ENCODE measurements at places on chromosomes 7 and 10.

DNA sequence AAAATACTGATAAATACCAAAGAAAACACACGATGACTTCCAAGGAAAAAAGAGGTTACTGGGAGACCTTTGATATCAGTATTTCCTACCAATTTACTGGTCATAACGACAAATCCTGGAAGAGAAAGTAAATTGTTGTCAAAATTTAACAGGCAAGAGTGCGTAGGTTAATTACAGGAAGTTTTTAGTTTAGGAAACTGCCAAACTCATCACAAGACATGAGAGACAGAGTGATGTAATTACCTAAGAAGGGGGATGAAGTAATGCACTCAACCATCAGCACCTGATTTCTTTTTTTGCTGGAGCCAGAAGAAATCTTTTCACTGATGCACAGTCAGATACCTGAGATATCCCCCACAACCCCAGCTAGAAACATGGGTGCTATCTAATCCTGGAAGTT is 16.8 kb downstream of the MACC1 start:
- DNase-seq, result no peak

DNA sequence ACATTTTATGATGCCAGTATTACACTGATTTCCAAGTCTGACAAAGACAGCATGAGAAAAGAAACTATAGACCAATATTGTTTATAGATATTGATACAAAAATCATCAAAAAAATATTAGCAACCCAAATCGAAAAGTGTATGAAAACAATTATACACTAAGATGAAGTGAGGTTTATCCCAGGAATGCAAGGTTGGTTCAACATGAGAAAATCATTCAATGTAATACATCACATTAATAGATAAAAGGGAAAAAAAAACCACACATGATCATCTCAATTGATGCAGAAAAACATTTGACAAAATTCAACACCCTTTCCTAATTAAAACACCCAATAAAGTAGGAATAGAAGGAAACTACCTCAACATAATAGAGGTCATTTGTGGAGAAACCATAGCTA is 153.9 kb downstream of the DNAJC1 start:
- DNase-seq, result no peak

DNA sequence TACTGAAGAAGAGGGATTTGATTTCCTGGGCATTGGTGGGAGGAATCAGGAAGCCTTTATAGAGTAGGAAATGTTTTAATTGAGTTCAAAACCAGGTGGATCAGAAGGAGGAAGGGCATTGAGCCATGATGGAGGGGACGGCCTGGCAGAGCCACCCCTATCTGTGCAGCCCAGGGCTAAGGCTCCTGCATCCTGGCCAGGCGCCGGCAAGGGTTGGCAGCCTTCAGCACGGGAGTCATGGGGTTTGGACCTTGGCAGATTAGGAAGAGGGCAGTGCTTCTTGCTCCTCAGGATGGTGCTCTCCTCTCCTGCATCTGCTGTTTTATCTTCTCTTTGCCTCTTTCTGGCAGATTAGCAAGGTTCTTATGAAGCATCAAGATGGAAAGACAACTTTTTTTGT is 12.5 kb downstream of the ZNF862 start:
- no peak for DNase-seq

DNA sequence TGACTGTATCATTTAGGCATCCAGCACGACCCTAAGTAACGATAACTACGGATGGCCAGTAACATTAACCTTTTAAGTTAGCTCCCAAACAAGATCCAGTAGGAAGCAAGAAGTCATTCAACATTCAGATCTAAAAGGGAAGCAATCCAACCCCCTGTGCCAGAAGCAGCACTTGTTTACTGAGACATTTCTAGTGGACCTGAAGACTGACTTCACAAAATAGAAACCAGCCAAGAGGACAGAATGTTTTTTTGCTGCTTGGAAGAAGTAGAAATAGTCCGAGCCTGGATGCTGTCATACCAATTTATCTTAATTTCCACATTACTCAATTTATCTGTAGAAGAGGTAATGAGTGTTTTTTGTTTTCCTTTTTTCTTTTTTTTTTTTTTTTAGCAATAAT is 88.0 kb upstream of the CTTNBP2 start:
- DNase-seq, result no peak

- DNase-seq, result no peak
Measured at GRCh38 chr7:17589671-17590070, 291.2 kb downstream of the AHR start.

- no peak for DNase-seq
Measured at GRCh38 chr7:90816511-90817142, 220.5 kb downstream of the CDK14 start.

GRCh38 chr10:12724807-12725579 is 276.5 kb downstream of the CCDC3 start:
- no peak for DNase-seq

- DNase-seq, result no peak
Measured at GRCh38 chr10:88113232-88113631, 249.8 kb downstream of the PTEN start.

DNA sequence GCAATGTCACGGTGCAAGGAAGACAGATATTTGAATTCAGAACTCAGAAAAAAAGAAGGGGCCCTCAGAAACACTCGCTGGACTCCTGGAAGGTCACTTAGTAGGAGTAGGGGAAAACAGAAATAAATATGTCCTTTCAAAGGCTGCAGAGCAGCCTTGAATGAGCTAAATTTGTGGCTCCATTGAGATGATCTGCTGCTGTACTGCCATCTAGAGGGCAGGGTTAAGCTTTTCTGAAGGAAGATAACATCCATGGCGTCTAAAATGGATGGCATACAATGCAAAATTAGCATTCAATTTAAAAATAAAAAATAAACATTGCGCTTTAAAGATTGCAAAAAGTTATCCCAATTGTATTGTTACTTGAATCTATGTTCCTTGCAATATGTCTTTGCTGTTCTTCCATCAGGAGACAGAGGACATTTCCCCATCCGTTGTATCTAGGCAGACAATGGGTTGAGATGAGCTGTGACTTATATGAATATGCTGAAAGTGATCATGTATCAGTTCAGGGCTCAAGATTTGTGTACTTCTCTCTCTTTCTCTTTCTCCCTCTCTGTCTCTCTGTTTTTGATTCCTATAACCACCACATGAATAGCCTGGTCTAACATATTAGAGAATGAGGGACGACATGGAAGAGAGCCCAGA is 642.2 kb downstream of the SH2D4B start:
- no peak for DNase-seq

DNA sequence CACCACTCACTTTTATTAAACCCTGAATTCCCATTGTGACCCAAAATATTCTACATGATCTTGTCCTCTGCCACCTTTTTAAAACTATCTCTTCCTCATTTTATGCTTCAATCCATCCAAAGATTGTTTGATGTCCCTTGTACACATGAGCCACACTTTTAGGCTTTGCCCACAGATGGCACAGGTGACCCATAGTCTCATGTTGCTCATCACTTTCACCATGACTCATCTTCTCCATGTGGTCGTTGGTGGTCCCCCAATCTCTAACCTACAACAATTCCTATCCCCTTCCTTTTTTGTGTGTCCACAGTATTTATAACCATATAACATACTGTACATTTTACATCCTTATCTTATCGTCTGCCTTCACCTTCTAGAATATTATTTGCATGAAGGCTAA is 271.5 kb upstream of the ZWINT start:
- no peak for DNase-seq

GRCh38 chr10:23517155-23517554 is 78.3 kb downstream of the OTUD1 start:
- no peak for DNase-seq

DNA sequence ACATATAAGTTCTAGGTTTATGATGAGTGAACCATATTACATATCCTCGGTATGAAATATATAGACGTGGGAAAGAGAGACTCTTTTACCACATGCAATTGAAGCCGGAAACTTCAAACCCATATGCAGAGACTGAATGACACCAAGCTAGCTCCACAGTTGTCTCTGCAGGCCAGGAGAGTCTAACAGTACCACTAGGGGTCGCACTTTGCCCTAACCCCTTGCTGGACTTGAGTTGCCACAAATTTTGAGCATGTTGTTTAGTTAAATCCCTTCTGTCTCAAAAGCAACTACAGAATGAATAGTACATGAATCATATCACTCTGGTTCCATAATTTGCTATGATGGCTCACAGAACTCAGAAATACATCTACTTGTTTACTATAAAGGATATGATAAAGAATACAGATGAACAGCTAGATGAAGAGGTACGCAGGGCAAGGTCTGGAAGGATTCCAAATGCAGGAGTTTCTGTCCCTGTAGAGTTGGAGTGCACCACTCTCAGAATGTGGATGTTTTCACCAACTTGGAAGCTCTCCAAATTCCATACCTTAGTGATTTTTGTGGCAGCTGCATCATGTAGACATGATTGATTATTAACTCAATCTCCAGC is 112.4 kb upstream of the YAE1 start:
- DNase-seq, result peak; percentile 5

DNA sequence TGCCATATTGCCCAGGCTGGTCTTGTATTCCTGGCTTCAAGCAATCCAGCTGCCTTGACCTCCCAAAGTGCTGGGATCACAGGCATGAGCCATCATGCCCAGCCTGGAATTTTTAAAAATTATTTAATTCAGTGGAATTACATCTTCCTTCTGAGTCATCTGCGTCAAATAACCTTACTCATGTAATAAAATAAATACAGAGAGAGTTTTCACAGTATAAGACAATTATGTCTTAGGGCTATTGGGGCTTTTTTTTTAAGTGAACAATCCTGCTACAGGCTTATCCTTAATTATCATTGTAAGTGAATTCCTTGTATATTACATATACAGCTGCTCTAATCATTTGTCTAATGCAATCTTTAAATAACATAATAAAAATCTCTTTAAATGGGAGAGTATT is 108.3 kb downstream of the MAPK8 start:
- no peak for DNase-seq

GRCh38 chr10:91354166-91355075 is 55.7 kb upstream of the HECTD2 start:
- no peak for DNase-seq

DNA sequence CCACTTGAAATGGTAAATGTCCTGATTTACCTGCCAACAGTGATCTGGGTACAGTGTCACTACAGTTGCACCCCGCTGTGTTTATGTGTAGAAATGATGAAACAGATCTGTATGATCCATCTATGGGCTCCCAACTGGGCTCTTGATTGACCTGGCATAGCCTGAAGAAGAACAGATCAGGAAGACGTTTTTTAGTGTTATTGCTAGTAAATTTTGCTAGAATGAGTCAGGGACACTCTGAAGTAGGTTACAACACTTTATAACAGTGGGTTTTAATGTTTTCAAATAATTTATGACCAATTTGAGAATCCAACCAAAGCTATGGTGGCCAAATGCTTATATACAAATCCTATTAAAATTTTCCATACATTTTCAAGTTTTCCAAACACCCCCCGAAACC is 110.3 kb downstream of the DKK1 start:
- DNase-seq, result no peak

DNA sequence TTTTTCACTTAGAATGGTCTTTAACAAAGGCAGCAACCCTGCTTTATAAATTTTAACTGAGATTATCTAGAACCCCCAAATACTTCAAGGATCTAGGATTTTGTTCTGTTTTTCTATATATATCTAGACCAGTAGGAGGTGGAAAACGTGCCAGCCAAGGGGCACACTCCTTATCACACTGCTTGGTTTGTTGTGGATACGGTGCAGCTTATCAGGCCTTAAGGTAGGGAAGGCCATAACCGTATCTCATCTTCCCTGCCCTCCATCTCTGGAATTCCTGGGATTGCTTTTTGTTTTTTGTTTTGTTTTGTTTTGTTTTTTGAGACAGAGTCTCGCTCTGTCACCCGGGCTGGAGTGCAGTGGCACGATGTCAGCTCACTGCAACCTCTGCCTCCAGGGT is 75.4 kb downstream of the MPLKIP start:
- no peak for DNase-seq

GRCh38 chr7:140568021-140568813 is 72.4 kb downstream of the DENND2A start:
- DNase-seq, result no peak

DNA sequence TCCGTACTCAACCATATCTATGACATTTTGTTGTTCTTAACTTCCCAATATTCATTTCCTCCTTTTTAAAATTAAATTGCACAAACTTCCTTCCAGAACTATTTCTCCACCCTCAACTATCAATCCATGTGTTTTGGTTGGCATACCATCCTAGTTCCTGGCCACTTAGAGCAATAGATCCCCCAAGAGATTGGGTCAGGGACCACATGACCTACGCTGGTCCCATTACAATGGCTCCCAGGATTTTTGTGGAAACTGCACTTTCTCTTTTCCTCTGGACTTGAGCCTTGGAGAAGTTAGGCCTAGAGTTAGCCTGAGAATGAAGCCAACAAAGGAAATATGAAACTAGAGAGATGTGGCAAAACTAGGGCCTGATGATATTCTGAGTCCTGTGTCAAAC is 55.7 kb upstream of the CASD1 start:
- DNase-seq, result no peak

DNA sequence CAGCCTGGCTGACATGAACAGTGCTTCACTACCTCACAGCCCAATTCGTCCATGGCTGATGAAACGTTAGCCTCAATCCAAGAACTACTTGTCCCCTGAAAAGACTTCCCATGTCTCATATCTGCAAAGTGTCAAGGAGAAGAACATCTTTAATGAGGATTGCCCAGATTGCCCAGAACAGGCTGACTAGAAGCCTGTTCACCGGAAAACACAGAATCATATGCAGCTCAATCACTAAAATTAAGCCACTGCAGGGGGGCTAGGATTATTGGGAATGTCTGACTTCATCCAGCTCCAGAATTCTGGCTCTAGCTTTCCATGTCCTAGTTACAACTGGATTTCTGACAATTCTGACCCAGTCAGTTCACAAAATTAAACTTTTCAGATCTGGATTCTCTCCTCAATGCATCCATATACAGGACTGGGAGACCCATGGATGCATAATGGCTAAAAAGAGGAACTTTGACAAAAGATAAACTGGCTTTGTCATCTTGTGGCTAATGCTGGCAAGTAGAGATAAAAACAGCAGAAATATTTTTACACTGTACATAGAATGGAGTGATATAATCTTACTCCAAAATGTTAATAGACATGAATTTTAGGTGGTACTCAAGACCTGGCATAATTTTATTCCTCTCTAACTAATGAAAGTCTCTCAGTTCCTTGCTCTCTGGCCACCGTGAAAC is 467.0 kb upstream of the POT1 start:
- no peak for DNase-seq

- no peak for DNase-seq
Measured at GRCh38 chr7:38438970-38439369, 165.5 kb upstream of the TARP start.

Data from activated naive CD4-positive, alpha-beta T cell (primary cell).